NCI-H526 (cell line): ENCODE measurements at places on chromosomes 7 and 10.

DNA sequence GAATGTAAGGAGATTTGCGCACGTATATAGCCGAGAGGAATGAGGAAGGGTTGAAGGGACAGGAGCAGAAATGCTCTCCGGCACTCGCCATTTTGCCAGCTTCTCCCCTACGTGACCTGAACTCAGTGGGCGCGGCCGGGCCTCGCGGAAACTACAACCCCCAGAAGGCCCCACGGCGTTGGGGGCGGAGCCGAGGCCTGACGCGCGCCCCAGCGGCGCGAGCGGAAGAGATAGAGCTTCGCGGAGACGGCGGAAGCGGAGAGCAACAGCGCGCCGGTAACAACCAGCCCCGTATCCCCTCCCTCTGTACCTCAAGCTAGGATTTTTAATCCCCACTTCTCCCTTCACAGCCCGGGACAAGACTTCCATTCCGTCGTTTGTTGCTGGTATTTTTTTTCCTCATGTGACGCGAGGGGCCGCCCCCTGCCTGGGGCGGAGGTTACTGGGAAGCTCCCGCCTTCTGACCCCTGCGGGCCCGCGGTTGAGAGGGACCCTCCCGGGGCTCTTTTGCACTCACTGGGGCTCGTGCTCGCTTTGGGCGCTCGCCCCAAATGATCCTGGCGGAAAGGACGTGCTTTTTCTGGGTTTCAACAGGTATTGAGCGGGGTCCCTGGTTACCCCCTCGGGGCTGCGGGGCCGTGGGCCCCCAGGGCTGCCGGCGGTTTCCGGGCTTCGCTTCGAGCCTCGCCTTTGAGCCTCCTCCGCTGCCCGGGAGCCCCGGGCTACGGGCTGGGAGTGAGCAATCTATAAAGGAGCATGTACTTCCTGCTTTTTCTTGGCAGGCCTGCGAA is at the start of gene R3HCC1L:
Gene R3HCC1L (plus strand): TSS at position 227 of the 791 bp plus-strand sequence. CDS start 73,458 bp downstream, outside the sequence.
- peak; percentile 56 for DNase-seq

GRCh38 chr7:147171013-147171391 is 1054.4 kb downstream of the CNTNAP2 start:
- DNase-seq: no peak

- DNase-seq: peak; percentile 26
Observed at GRCh38 chr10:21524526-21525366, 736 bp downstream of the SKIDA1 start.

DNA sequence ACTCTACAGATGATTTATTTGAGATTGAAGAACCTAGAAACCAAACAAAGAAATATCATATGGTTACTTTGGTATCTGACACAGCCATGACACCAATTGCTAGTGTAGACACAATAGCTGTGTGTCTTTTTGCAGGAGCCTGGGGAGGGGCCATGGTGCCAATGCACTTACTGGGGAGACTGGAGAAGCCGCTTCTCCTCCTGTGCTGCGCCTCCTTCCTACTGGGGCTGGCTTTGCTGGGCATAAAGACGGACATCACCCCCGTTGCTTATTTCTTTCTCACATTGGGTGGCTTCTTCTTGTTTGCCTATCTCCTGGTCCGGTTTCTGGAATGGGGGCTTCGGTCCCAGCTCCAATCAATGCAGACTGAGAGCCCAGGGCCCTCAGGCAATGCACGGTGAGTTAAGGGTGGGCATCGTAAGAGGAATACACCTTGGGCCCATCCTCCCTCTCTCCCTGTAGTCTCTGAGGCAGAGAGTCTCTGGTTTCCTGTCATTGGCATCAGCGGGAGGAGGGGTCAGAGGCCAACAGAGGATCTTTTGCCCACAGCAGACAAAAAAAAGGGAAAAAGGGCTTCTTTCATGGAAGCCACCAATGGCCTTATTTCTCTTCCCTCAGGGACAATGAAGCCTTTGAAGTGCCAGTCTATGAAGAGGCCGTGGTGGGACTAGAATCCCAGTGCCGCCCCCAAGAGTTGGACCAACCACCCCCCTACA is 1.2 kb downstream of the TMEM139 start:
- DNase-seq: no peak

DNA sequence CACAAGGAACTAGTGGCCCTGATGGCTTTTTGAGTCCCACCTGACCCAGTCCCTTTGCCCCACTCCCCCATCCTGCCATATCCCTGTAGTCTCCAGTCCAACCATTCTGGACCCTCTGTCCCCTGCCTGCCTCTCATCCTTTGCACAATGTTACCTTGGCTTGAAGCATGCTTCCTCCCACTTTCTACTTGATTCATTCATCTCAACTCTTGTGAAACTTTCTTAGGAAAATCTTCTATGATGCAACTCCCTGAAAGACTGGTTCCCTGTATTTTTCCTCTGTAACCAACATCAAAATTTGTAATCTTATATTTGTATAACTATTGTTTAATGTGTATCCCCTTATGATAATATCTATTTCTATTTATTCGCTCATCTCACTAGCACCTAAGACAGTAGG is 151.5 kb downstream of the LRRTM3 start:
- DNase-seq: no peak

GRCh38 chr7:101902680-101903514 is 85.5 kb downstream of the CUX1 start:
- no peak for DNase-seq
